ENCODE measurements at places on chromosomes 12 and 14. TPM values are rescaled to one million over a fixed set of nuclear protein-coding genes. Genes with fewer than 3 reads are reported as not detected.

DNA sequence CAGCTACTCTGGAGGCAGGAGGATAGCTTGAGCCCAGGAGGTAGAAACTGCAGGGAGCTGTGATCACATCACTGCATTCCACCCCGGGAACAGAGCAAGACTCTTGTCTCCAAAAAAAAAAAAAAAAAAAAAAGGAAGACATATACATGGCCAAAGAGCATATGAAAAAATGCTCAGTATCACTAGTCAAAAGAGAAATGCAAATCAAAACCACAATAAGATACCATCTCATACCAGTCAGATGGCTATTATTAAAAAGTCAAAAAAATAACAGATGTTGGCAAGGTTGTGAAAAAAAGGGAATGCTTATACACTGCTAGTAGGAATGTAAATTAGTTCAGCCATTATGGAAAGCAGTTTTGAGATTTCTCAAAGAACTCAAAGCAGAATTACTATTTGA is 174.8 kb upstream of the ATF7IP start:
- no peak for DNase-seq

DNA sequence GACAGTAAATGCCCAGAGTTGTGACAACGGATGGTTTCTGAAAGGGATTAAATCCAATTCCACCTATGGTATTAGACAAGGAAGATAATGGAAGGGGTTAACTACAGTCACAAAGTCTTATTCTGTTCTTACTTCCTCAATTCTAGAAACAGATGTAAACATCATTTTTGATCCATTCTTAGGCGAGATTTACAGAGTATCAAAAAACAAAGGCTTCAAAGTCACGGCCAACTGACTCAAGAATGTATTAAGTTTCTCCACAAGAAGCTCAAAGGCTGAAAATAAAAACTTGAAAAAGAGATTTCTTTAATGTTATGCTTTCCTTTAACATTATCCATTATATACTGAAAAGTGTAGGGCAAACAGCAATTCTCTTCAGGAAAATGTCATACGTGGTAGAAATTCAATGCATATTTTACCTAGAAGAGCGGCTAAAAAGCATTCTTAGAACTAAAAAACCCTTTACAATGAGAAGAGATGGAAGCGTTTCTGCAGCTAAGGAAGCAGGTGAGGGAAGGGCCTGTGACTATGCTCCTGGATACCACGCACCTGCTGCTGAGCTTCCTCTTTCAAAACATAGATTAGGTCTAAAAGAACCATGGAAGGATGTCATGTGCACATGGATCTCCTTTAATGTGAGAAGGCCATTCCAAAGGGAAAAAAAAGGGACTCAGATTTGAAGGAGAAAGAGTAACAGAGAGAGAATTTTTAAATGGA is 185.8 kb downstream of the STXBP6 start:
- no peak for DNase-seq

- no peak for DNase-seq
Measured at GRCh38 chr12:85713373-85713772, 122.8 kb downstream of the RASSF9 start.

DNA sequence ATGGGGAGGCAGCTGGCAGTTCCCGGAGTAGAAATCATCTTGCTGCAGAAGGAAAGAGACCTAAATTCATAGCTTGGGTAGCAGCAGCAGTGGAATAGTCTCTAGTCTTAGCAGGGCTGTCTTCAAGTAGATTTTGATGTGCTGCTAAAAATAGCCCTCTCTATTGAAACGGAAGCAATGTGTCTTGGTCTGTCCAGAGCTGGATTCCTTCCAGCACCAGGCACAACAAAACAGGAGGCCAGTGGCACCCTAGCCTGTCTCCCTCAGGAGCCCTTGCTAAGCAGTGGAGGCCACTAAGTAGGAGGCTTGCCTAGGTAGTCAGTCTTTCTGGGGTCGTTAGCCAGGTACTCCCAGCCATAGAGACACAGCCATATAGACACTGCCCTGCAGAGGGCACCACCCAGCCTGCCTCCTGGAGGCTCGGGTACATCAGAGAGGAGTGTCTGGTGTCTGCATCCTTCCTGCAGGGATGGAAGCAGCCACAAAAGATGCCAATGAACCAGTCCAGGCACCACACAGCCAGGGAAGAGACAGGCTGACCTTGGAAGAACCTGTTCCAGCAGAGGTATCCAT is 97.5 kb downstream of the CRACR2A start:
- DNase-seq: peak; percentile 91

GRCh38 chr12:120689397-120690082 is 2.6 kb downstream of the MLEC start:
- no peak for DNase-seq

DNA sequence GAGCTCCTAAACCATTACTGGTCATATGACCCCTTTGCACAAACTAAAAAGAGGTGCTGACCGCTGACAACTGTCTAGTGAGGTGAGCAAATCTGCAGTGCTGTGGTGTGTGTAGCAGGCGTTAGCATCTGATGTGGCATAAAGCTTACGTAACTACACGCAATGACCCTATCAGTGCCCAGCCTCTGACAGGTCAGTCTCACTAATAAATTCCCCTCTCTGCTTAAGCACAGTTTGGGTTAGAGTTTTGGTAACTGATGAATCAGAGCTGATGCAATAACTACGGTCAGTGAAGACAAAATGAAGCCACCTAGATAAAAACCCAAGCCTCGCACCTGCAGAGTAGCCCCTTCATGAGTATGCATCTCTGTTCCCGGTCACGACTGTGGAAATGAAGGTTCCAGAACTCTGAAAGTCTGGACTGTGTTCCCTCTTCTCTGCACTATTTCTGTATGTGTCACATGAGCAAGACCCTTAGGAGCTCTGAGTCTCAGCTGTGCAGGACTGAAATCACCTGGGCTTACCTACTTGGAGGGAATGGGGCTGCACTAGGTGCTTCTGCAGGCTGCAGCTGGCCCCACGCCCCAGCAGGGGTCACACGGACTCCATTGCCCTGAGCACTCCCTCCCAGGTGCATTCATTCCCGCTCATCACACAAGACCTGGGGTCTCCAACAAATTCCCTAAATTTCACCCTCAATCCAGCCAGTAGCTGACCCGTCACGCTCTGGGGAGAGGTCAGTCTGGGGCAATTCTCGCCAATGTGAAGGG is 54.4 kb downstream of the RIMBP2 start:
- DNase-seq: peak; percentile 62

DNA sequence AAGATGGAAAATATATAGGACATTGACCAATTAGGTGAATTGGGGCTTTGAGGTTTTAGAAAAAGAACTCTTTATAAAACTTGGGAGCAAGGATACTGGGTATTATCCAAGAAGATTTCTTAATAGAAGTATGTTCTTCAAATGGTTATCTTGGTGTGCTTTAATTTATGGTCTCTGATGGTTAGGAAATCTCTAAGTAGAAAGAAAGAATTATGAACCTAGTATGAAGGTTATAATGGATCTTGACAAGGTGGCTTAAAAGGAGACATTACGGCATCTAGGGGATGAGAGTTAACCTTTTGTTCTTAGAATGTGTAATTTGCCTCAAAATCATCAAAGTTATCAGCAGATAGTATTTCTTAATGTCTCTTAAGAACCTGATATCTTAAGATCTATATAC is 210.4 kb upstream of the PRICKLE1 start:
- DNase-seq: no peak

- DNase-seq: no peak
Measured at GRCh38 chr12:58803908-58804307, 116.4 kb downstream of the LRIG3 start.

DNA sequence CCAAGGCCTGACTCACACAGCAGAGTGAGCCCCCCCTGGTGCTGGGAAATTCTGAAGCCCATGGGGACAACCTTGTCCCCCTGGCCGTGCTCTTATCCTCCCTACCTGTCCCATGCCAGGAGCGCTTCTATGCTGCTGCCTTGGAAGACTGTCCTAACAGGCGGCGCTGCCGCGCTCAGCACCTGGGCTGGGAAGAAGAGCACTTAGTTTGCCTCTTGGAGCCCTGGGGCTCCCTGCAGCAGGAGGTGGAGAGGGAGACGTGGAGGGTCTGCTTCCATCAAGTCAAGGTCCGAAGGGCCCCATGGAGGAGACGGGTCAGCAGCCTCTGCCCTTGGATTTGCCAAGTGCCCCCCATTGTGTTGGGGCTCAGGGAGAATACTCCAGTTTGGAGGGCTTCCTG is 300.5 kb downstream of the CACNA1C start:
- DNase-seq: no peak

DNA sequence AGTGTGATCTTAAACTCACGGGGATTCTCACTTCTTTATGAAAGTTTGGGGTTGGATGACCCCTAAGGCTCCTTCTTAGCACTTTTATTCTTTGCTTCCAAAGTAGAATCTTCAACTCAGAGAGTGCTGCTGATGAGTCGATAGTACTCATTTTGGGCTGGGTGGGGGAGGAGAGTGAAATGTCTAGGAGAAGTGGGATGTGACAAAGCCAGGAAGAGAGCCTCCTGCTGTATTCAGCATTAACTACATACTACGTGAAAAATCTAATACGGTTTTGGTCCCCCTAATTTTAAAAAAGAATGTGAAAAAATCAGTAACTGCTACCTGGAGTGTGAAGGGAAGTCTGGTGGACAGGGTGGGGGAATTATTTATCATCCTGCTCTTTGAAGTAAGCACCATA is 148.3 kb downstream of the SAMD4A start:
- DNase-seq: no peak

DNA sequence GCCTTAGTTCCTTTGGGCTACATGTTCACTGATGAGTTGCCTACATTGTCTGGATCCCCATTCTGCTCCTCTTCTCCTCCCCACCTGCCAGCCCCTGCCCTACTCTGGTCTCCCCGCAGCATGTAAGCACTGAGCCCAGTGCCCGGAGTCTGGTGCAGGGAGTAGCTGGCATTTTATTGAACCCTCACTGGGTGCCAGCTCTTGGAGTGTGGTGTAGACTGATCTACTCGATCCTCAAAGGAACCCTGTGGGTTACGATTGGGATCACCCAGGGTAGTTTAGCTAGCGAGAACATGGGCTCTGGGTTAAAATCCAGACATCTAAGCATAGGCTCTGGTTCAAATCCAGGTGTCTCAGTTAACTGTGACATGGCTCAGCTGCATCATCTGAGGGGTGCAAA is 8.3 kb upstream of the SERPINA6 start:
- no peak for DNase-seq

GRCh38 chr12:30694412-30695198 is 1.1 kb downstream of the IPO8 start:
- peak; percentile 77 for DNase-seq

GRCh38 chr12:128069359-128069997 is 197.5 kb upstream of the TMEM132C start:
- DNase-seq: peak; percentile 72

DNA sequence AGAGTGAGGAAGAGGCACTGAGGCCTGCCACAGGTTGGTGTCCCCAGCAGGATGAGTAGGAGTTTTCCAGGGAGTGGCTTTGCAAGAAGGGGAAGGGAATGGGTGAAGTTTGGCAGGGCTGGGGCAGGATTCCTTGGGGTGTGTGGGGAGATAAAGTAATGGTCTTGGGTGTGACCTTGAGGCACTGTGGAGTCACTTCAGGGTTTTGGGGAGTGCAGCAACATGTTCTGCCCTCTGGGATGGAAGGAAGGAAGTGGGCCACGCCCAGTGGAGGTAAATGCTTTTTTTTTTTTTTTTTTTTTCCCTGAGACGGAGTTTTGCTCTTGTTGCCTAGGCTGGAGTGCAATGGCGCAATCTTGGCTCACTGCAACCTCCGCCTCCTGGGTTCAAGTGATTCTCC is 108.9 kb downstream of the ADCK1 start:
- DNase-seq: no peak

GRCh38 chr12:56629459-56630179 is 507 bp downstream of the BAZ2A start:
- DNase-seq: peak; percentile 94

DNA sequence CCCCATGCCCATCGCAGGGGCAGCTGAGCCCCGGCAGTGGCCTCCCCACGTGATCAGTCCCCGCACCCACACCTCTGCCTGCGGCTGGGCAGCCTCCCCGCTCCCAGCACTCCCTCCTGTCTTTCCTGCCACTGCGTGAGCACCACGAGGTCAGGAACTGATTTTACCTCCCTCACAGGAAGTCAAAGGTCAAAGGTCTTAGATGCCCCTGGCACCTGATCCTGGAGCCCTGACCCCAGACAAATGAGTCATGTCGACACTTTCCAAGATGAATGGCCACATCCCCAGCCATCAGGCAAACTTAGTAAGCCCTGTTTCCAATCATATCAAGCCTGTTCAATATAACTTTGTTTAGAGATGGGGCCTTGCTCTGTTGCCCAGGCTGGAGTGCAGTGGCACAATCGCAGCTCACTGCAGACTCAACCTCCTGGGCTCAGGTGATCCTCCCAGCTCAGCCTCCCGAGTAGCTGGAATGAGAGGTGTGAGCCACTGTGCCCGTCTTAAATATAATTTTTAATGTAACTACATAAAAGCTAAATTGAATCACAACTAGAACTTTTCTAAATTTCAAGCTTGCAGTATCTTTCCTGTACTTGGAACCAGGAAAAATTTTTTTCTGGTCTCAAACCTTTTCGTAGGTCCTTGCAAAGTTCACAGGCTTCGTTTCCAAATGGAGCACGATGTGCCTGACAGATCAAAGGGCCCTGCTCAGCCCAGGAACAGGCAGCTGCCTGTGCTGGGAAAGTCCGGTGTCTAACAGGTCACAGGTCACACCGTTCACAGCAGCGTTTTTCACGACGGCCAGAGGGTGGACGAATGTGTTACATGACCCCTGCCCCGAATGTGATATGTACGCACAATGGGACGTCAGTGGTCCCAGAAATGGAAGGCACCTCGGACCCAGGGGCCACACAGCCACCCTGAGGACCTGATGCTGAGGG is 1.9 kb downstream of the LRCOL1 start:
- peak; percentile 38 for DNase-seq

The APOLD1 gene
- total RNA-seq: 3.3 TPM

The KIF5A gene
- 0.29 TPM for total RNA-seq

The LLPH gene
- 5.1 TPM for total RNA-seq

The RNASE2 gene
- not detected for total RNA-seq
